ENCODE measurements at places on chromosomes 12 and 14.

GRCh38 chr12:52901715-52902541 is 2.9 kb downstream of the KRT8 start:
- DNase-seq, result no peak

DNA sequence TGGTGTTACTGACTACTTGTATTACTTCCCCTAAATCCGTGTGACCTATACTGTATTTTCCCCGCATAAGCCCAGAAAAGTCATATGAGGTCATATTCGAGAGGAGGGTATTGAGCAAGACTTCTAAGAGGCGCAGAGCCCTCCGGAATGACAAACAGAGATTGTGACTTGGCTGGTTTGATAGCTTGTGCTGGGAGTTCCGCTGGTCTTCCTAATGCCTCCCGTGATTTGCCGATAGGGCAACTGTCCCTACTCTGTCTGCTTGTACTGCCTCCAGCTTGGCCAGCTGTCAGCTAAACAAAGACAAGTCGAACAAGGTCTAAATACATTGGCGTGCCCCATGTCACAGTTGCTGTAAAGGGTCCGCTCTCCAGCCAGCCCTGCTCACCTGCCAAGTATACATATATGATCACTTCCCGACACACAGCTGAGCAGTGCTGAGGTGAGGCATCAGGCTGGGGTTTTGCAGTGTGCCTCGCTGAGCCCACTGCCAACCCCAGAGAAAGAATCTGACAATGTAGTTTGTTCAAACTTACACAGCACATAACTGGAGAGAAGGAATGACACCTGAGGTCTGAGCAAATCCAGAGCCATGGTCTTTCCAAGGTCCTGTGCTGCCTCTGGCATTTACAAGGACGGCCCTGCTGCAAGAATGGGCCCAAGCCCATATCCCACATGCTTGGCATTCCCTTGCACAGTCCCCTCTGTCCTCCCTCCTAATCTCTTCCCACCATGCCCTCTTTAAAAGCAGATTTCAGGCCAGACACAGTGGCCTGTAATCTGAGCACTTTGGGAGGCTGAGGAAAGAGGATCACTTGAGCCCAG is 23.7 kb downstream of the LGMN start:
- DNase-seq, result no peak

DNA sequence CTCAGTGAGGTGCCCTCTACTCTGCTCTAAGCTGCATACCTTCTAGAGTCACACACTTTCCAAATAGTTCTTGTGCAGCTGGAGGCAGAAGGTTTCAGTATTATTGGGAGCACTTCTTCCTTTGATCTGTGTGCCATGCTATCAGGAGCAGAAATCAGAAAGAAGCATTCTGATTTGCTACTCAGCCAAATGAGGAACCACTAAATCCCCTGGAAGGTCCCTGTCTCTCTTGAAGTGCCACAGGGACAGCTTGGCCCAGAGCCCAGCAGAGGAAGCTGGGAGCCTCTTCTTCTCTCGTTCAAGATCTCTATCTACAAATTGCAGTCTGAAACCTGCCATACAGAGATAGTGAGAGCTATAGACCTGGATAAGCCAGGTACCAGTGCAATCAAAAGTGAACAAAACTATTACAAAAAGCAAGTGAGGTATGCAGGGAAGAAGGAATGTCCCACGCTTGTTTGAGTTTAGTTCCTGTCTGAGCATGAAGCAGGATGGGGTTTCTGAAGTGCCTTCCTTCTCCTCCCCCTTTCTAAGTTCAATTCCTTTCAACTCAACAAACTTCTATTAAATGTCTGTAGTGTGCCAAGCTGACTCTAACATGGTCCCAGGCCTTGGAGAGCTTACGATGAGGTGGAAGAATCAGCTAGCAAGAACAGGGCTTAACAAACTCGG is 100.9 kb upstream of the PARP11 start:
- DNase-seq, result no peak

DNA sequence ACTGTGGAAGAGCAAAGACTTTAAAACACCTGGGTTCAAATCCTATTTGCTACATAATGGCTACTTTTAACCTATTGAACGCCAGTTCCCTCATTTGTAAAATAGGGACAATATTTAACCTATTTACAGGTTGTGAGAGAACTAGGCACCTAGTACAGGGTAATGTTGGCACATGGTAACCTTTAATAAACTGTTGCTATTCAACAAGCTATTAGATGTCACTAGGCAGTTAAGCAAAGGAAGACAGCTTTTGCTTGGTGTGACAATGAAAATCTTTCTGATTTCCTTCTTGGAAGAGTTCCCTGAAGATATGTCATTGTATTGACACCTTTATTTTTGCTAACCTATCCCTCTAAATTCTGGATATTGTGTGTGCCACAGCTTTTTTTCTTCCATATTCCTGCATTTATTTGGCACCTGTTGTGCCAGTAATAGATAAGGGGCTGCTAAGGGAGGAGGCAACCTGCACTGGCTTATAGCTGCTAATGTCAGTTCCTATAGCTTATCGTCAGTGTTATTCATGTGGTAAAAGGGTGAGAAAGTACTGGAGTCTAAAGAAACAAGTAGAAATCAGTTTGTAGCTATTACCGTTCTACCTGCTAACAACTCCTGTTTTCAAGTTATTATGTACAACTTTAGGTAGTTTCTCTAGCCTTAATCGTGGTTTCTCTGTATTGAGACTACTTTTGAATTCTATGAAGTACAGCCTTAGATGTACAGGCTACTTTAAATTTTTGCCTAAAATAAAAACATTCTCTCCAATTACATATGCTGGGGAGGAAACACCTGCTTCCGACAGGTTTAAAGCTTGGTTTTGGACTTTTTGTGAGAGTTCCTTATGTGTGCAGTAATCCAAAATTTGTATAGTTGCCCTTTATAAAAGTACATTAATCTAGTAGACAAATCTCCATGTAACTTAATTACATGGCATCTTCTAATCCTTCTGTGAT is 24.3 kb downstream of the HIF1A start:
- no peak for DNase-seq

DNA sequence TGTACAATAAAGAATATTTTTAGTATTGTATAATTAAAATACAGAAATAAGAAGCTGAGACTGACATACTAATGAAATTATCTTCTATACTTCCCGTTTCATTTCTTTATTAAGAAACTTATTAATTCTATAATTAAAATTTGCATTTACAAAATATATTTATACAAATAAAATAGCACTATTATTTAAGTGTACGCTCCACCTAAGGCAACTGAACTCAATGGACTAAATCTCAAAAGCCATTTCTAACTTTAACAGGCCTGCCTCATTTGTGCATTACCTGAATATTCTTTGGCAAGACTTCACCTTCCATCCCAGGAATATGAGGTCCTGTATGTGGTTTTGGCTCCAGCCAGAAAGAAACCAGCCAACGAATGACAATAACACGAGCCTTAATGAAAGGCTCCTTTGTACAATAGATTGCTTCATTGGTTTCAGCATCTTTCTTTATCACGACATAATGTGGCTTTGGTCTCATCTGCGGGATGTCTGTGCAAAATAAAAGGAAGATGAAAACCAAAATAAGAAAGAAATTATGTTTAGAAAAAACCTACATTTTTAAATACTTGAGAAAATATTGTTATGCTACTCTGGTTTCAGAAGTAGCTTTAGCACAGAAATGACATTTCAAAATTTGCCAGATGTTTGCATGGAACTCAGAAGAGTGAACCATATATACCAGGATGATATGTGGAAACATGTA is 58.7 kb downstream of the RALGAPA1 start:
- no peak for DNase-seq

- no peak for DNase-seq
Observed at GRCh38 chr14:71588576-71589215, 343.5 kb upstream of the RGS6 start.

DNA sequence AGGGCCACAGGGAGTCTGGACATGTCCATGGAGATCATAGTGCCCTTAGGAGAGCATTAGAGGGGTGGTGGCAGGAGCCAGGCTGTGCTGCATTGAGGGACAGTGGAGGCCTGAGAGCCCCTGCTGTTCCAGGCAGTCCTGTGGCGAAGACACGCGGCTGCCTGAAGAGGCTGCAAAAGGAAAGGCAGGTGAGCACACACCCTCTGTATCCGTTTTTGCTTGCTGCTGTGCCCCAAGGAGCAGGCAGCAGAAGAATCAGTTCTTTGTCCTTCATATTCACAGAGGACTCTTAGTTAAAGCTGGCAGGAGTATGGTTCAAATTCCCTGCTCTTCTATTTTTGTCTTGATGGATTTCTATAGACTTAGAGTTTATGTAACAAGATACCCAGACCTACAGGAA is 4.5 kb downstream of the SLC35E3 start:
- no peak for DNase-seq

Data from activated naive CD4-positive, alpha-beta T cell (primary cell).